ENCODE measurements at places on chromosomes 7 and 10.
A peak's percentile ranks its signal among the peaks of the same experiment; 100 is the strongest.

DNA sequence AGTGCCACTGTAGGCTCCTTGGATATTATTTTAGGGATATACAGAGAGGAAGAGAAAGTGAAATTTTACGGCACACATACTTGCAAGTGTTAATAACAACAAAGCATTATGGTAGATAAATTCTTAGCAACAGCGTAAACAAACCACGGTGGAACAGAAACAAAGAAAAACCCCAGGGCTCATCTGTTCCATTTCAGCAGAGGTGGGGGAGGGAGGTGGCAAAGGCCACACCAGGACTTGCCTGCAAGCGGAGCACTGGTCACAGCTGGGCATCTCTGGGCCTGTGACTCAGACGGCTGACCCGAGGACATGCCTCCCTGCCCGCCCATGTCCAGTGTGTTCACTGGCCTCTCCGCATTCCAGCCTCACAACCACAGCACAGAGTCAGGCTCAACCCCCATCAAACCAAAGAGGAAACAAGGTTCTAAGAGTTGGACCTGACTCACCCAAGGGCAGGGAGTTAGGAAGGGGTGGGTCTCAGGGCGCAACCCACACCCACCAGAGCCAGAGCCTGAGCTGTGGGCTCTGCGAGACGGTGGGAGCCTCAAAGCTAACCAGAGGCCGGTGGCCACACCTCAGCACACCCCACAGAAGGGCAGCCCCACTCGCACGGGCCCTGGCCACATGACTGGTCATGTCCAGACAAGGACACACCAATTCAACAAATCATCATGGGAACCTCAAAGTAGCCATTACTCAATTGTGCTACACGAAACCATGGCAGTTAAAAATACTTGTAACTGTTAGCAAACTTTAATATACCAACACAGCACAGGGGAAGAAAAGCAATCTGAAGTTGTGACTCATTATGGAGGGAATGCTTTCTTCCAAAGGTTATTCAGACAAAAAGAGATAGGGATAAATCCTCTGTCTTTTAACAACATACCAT is 10.7 kb downstream of the ESYT2 start:
- no peaks in the 10 kb centered on the region for H3K36me3 ChIP-seq
- no peaks in the 10 kb centered on the region for H3K27me3 ChIP-seq
- peak; percentile 88 for DNase-seq

DNA sequence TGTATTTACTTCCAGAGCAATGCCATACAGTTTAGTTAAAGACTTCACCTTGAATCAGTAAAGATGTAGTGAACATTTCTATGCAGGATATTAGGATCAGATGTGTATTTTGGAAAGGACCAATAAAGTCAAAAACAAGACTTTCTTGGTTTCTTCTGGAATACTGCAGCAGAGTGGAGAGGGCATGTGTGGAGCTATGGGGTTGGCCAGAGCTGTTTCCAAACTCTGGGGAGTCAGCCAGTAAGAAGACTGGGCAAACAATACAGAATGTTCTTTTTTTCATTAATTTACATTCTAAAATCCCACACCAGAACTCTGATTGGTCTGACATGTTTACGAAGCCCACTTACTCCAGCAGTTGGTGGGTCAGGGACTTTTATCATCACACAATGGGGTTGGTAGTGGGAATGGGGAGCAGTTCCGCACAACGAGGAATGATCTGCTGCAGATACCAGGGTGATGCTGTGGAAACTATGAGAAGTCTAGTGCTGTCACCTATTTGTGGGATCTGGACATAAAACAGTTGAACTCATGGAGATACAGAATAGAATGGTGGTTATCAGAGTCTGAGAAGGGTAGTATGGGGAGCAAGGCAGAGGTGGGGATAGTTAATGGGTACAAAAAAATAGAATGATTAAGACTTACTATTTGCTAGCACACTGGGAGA is 267.7 kb downstream of the MALRD1 start:
- no peak for DNase-seq
- H3K4me3 ChIP-seq, result no peak overlapping the region

DNA sequence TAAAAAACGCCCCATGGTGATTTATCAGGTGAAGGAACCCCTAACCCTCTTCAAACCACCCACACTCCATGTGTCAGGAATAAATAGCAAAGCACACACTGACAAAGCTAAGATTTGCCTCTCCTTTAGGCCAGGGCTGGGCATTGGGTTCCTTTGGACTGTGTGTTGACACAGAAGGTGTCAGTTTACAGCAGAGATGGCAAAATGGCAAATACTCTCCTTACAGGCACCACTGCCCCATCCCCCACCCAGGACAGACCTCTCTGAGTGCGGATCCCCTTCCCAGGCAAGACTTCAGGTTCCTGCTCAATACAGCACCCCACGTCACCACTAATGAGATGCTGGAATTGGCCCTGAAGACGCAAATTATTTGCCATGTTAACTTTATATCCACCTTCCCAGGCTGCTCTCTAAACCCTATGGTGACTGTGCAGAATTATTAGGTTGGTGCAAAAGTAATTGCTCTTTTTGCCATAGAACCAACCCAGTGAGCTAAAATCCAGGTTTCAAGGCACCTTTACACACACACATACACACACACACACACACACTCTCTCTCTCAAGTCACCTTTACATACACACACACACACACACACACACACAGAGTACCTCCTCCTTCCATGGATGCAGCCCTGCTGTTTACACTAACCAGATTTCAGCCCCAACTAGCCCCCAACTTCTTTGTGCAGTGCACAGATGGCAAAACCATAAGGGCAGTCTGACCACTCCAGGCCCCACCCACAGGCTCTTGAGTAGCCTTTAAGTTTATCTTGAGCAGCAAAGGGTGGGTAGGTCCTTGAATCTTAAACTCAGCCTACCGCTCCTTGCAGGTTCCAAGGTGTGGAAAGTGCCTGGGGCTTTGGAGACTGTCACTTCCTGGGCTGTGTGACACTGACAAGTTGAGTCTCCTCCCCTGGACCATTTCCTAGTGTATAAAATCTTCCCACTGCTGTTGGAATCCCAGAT is 4.0 kb upstream of the ZCCHC24 start:
- no peaks in the 10 kb centered on the region for H3K27me3 ChIP-seq
- H3K36me3 ChIP-seq, result no peaks in the 10 kb centered on the region
- no peak for DNase-seq
- H3K4me3 ChIP-seq, result no peak overlapping the region
- H3K27ac ChIP-seq, result no peak overlapping the region

GRCh38 chr7:81161451-81162075 is 242.7 kb upstream of the SEMA3C start:
- H3K4me3 ChIP-seq, result no peak overlapping the region
- no peaks in the 10 kb centered on the region for H3K4me1 ChIP-seq
- H3K27me3 ChIP-seq, result no peaks in the 10 kb centered on the region

- H3K4me1 ChIP-seq, result no peaks in the 10 kb centered on the region
- H3K27me3 ChIP-seq, result no peaks in the 10 kb centered on the region
- no peaks in the 10 kb centered on the region for H3K36me3 ChIP-seq
- no peak overlapping the region for H3K4me3 ChIP-seq
- no peak for DNase-seq
Observed at GRCh38 chr7:82696631-82697030, 253.1 kb upstream of the CACNA2D1 start.

DNA sequence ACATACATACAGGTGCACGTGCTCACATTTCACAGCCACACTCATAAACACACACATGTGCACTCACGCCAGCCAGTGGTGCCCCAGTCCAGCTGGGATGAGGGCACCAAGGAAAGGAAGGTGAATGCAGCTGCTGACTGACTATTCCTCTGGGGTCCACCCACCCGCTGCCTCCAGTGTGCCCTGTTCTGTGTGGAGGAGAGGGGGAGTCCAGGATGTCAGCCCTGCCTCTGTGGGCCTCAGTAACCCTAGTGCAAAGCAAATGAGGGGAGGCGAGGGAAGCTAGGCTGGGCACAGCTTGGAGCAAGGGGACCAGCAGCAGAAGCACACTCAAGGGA is 57.6 kb downstream of the YKT6 start:
- no peak overlapping the region for H3K4me3 ChIP-seq
- no peak for DNase-seq
- no peaks in the 10 kb centered on the region for H3K36me3 ChIP-seq
- H3K27ac ChIP-seq, result peak overlapping the region; percentile 66

DNA sequence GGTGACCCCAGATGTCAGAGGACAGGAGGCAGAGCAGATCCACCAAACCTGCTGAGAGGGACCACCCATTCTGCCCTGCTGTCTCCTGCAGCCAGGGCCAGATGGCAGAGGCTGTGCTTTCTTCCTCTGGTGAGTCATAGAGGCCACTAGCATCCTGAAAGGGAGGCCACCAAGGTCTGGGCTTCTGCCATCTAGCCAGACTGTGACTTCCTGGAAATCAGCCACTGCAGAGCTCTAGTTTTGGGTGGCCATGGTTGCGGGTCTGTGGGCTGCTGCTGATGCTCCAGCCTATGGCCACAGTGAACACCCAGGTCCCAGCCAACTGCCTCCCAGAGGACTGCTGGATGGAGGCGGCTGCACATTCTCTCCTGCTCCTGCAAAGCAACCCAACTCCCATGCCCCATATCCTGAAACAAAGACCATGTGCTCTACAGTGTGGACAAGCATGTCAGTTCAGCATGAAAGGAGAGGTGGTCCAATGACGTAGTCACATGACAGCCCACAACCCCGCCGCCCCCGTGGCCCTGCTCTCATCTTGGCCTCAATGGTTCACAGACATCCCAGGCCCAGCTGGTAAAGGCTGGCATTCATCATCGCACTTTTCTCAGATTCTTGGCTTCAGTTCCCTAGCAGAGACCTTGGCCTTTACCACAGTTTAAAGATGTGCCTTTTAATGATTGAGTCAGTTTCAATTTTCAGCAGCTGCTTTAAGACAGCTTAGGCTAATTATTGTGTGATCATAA is 73.9 kb upstream of the CXCL12 start:
- no peak overlapping the region for H3K4me3 ChIP-seq
- no peaks in the 10 kb centered on the region for H3K36me3 ChIP-seq
- no peak overlapping the region for H3K27ac ChIP-seq
- H3K27me3 ChIP-seq, result no peaks in the 10 kb centered on the region

- H3K4me3 ChIP-seq, result no peak overlapping the region
- H3K27ac ChIP-seq, result no peak overlapping the region
- no peaks in the 10 kb centered on the region for H3K36me3 ChIP-seq
- no peaks in the 10 kb centered on the region for H3K4me1 ChIP-seq
Observed at GRCh38 chr7:14626076-14626475, 276.5 kb downstream of the DGKB start.

- no peak overlapping the region for H3K27ac ChIP-seq
- H3K36me3 ChIP-seq, result no peaks in the 10 kb centered on the region
- no peak overlapping the region for H3K4me3 ChIP-seq
- no peaks in the 10 kb centered on the region for H3K27me3 ChIP-seq
Observed at GRCh38 chr7:121562259-121562658, 166.2 kb upstream of the FAM3C start.

- H3K27me3 ChIP-seq, result no peaks in the 10 kb centered on the region
- no peaks in the 10 kb centered on the region for H3K4me1 ChIP-seq
- DNase-seq, result no peak
- no peaks in the 10 kb centered on the region for H3K36me3 ChIP-seq
Observed at GRCh38 chr10:114282526-114282925, 43.5 kb downstream of the VWA2 start.

- H3K27ac ChIP-seq, result no peak overlapping the region
- no peaks in the 10 kb centered on the region for H3K36me3 ChIP-seq
- H3K27me3 ChIP-seq, result no peaks in the 10 kb centered on the region
- H3K4me1 ChIP-seq, result no peaks in the 10 kb centered on the region
- H3K4me3 ChIP-seq, result no peak overlapping the region
- DNase-seq, result no peak
Observed at GRCh38 chr10:88227342-88228018, 355.6 kb downstream of the RNLS start.

- H3K27ac ChIP-seq, result no peak overlapping the region
- H3K27me3 ChIP-seq, result no peaks in the 10 kb centered on the region
- no peak overlapping the region for H3K4me3 ChIP-seq
- no peaks in the 10 kb centered on the region for H3K4me1 ChIP-seq
Observed at GRCh38 chr10:58641095-58641531, 128.4 kb downstream of the BICC1 start.

DNA sequence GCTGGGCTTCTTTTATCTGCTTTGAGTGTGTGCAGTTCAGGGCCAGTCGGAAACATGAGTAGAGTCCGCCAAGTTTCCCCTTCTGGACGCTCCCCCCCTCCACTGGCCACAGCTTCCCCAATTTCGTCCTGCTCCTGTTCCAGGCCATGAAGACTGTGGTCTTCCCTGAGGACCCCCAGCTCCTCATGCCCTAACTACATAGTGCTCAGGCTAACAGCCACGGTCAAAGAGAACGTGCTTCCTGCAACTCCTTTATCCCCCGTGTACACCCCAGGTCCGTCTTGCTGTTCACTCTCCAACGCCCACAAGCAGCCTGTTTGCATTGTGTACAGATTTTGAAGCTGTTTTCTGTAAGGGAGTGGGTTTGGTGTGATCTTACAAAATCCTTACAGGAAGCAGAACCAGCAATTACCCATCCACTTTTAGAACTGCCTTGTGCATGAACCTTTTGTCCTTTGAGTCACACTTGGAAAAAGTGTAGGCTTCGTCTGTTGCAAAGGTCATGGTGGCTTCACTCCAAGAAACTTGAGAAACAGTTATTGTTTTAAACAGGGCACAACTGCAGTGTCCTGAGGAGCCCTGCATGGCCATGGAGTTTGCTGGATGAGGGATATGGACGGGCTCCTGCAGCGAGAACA is 77.0 kb upstream of the FAM20C start:
- no peak for DNase-seq
- no peak overlapping the region for H3K27ac ChIP-seq
- no peaks in the 10 kb centered on the region for H3K4me1 ChIP-seq
- no peak overlapping the region for H3K4me3 ChIP-seq

DNA sequence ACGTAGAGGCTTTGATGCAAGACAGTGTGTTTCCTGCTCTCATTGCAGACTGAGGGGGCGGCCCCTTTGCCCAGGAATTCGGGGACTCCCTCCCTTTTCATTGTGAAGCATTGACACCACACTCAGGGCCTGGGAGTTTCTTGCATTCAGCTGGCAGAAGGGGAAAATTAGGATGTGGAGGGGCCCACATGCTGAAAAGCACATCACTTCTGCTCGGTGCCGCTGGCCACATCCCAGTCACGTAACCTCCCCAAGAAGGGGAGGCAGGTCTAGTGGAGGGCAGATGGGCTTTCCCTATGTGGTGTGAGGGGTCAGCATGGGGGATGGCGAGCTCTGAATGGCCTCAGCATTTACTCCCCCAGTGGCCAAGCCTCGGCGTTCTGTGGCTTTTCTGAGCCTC is 47.9 kb downstream of the ADCY1 start:
- no peak for DNase-seq
- H3K36me3 ChIP-seq, result no peaks in the 10 kb centered on the region
- no peak overlapping the region for H3K4me3 ChIP-seq
- no peaks in the 10 kb centered on the region for H3K27me3 ChIP-seq
- H3K4me1 ChIP-seq, result no peaks in the 10 kb centered on the region

All from CD4-positive, alpha-beta memory T cell (primary cell).